Activated naive CD8-positive, alpha-beta T cell treated with anti-CD3 and anti-CD28 coated beads, Interleukin-2, amount 10 ng/mL, durations not matched to agents 7 days and 5 days (primary cell): ENCODE measurements at places on chromosomes 16 and 17. TPM values are rescaled to one million over a fixed set of nuclear protein-coding genes. Genes with fewer than 3 reads are reported as not detected.

DNA sequence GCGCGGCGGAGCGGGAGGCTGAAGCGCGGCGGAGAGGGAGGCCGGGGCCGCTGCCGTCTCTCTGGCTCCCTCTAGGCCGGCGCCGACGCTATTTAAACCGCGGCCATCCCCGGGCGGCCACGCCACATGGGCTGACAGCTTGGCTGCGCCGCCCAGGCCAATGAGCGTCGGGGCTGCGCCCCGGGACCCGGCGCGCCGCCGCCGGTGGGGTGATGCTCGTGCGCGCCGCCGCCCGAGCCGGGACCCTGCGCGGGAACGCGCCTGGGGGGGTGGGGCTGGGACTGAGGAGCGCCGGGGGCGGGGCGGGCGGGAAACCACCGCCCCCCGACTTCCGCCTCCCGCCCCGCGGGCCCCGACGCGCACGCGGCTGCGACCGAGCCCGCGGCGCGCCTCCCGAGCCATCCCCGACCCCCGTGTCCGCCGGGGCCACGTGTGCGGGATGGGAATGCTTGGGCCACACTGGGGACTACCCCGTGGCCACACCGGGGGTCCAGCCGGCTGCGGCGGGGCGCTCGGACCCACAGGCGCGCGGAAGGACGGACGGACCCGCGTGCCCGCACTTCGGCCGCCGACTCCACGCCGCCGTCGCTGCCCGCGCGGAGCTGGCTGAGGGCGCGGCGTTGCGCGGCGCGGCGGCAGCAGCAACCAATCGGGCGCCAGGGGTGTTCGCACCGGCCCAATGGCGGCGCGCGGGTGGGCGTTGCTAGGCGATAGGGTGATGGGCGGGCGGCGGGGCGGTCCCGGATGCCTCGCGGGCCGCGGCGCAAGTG lies at the start of gene FASN:
TSS of gene FASN (minus strand) at position 68 of the 770 bp plus-strand sequence. CDS start 1,791 bp downstream, outside the sequence.
- peak within 1 kb of the TSS; percentile 69 for H3K27ac ChIP-seq
- no peaks in the 10 kb centered on the region for H3K27me3 ChIP-seq
- peak within 1 kb of the TSS; percentile 77 for H3K4me3 ChIP-seq
- no peaks in the 10 kb centered on the region for H3K36me3 ChIP-seq
- DNase-seq: peak; percentile 95
- peaks cover 5% of the 10 kb centered on the region for H3K4me1 ChIP-seq

GRCh38 chr16:11597235-11598095 lies 10.7 kb upstream of the LITAF start:
- no peak for DNase-seq
- no peaks in the 10 kb centered on the region for H3K36me3 ChIP-seq
- peak overlapping the region; percentile 52 for H3K27ac ChIP-seq
- H3K27me3 ChIP-seq: peaks cover 3% of the 10 kb centered on the region
- no peak overlapping the region for H3K4me3 ChIP-seq
- peaks cover 4% of the 10 kb centered on the region for H3K4me1 ChIP-seq

DNA sequence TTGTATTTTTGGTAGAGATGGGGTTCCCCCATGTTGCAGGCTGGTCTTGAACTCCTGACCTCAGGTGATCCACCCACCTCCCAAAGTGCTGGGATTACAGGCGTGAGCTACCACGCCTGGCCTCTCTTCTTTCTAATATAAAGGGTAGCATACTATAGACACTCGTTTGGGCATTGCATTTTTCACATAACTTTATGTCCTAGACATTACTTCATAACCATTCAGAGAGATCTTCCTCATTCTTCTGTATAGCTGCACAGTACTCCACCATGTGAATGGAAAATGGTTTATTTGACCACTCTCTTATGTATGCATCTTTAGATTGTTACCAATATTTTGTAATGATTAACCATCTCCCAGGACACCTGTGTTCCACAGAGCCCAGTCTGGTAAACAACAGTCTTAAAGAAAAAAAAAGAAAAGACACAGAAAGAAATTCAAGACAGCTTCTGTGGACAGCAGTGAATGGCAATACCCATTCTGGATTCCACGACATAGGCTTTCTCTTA lies 42.1 kb downstream of the TK2 start:
- peaks cover 6% of the 10 kb centered on the region for H3K4me1 ChIP-seq
- no peak overlapping the region for H3K27ac ChIP-seq
- no peak for DNase-seq
- peaks cover 4% of the 10 kb centered on the region for H3K27me3 ChIP-seq
- no peak overlapping the region for H3K4me3 ChIP-seq

DNA sequence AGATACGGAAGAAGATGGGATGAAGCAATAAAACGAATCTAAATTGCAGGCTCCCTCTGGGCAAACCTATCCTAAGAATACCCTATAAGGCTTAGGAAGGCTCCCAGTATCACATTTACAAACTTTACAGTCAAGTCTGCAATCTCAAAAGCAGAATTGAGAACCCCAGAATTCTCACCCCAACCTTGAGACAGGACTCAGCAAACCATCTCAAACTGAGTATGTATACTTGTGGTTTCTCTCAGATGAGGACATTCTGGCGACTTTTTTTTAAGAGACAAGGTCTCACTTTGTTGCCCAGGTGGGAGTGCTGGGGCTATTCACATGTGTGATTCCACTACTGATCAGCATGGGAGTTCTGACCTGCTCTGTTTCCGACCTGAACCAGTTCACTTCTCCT lies 19.3 kb upstream of the ITGA2B start:
- H3K4me1 ChIP-seq: no peaks in the 10 kb centered on the region
- H3K27ac ChIP-seq: no peak overlapping the region
- no peak overlapping the region for H3K4me3 ChIP-seq
- peaks cover 5% of the 10 kb centered on the region for H3K36me3 ChIP-seq
- H3K27me3 ChIP-seq: no peaks in the 10 kb centered on the region
- no peak for DNase-seq

GRCh38 chr17:48429638-48430586 lies at the start of gene SKAP1:
Gene SKAP1 (minus strand): TSS chr17:48430214.
- DNase-seq: peak; percentile 83
- H3K27me3 ChIP-seq: no peaks in the 10 kb centered on the region
- peak within 1 kb of the TSS; percentile 97 for H3K27ac ChIP-seq

- no peaks in the 10 kb centered on the region for H3K27me3 ChIP-seq
- peak; percentile 34 for DNase-seq
These were observed 40.8 kb downstream of the RNF157 start for GRCh38 chr17:76199469-76199868.

GRCh38 chr16:783404-784161 lies 4.6 kb downstream of the RPUSD1 start:
- H3K36me3 ChIP-seq: no peaks in the 10 kb centered on the region
- no peak overlapping the region for H3K27ac ChIP-seq
- no peaks in the 10 kb centered on the region for H3K27me3 ChIP-seq
- DNase-seq: no peak
- H3K4me3 ChIP-seq: no peak overlapping the region

Gene GNG13
- total RNA-seq: not detected

Gene CLEC18B
- total RNA-seq: 1.7 TPM
